Choroid plexus epithelial cell (primary cell): ENCODE measurements at places on chromosomes 7 and 10.

- DNase-seq: no peak
Measured at GRCh38 chr7:48718731-48719378, 205.5 kb upstream of the CDC14C start.

GRCh38 chr7:107228291-107228690 is 59.5 kb downstream of the HBP1 start:
- no peak for DNase-seq

GRCh38 chr10:44883593-44884331 is 27.4 kb upstream of the TMEM72 start:
- no peak for DNase-seq

DNA sequence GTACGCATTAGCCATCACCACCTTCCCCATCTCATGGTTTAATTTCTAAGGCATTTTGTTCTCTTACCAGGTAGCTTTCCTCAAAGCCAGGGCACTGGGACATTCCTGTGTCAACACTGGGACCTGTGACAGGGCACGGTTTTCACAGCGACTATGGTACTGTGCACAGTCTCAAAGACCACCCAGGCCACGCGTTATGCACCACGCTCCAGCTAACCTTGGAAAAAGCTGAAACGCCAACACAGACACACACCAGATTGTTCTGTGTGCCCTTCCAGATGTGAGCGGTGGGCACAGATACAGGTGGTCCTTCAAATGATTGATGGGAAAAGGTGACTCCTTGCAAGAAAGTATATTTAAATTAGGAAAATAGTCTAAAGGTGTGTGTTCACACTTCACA is 337.3 kb downstream of the WDR37 start:
- no peak for DNase-seq

DNA sequence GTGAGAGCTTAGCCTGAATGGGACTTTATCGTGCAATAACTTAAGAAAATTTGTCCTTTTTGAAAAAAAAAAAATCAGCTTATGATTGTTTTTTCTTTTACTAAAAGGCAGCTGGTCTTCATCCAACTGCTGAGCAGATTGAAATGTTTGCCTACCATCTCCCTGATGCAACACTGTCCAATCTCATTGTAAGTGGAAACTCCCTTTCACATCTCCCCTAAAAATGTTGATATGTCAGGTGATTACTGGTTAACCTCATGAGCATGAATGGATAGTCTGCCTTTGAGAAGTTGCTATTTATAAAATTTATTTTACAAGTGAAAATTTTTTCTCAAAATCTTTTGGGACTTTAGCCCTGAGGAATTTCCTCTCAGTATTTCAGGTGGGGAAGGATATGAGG is 17.8 kb upstream of the HKDC1 start:
- DNase-seq: peak; percentile 87

DNA sequence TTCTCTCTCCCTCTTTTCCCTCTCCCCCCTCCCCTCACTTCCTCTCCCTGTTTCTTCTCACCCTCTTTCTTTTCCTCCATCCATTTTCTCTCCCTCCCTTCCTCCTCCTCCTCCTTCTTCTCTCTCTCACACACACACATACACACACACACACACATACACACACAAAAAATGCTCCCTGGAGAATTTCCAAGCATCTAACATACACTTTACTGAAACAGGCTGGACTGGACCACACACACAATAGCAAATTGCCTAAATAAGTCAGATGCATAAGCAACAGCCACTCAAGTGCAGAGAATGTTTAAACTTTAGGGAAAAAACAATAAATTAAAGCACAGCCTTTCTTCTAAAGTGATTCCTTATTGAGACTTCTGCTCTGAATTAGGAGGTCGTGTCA is 267.7 kb downstream of the FGFR2 start:
- no peak for DNase-seq

DNA sequence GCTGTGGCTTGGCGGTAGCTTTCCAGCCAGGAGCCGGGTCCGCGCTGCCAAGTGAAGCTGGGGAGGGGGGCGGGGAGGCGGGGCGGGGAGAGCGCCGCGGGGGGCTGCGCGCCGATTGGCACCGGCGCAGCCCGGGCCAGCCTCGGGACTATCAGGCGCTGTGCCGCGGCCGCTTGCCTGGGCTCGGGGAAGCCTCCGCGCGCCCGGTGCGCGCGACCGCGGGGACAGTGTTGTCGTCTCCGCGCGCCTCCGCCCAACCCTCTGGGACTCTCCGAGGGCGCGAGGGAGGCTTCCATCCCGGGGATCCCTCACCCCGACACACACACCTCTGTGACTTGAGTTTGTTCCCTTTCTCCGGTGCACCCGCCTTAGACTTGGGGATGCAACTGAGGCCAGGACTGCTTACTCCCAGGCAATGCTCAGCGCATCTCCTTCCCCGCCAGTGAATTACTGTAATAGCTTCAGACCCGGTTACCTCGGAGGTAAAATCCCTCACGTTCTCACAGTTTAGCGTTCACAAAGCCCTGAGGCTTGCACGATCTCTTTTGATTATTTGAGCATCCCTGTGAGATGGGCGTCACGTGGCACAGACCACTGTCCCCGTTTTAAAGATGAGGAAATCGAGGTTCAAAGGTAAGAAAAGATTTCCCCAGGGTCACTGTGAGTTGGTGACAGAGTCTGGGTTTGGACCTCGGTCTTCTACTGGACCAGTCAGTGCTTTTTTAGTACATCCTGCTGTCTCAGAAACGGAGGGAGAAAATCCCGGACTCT is at the start of gene NKX1-2:
Gene NKX1-2 (minus strand): TSS at position 24 of the 771 bp plus-strand sequence. CDS start 92 bp downstream, outside the sequence.
- peak; percentile 8 for DNase-seq

GRCh38 chr10:120492346-120492745 is 35.3 kb downstream of the PLPP4 start:
- DNase-seq: peak; percentile 54

DNA sequence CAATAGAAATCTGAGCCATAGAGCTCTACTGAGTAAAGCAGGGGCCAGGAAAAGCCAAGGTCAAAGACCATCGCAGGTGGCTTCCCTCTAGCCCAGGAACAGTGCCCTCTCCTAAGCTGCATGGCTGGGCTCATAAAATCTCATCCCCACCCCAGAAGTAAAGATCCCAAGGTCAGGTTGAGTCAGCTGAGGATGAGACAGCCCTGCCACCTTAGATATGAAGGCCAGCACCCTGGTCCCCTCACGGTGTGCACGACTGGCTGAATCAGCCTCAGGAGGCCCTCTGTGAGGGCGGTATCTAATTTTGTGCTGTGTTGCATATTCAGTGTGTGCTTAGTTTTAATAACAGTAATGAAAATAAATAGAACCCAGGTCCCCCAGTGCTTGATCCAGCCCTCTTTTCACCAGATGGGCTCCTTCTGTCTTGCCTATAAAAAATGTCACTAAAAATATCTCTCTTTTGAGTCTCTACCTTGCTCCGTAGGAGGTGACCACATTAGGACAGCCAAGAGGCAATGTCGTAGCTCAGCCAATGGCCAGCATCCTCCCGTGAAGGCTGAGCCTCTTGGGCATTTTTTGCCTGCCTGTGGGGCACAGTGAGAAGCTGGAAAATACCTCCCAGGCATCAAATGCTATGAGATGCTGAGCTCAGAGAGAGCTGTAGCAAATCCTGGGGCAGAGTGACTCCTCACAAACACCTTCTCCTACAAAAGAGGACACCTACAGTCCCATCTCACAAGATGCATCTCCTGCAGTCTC is 424.0 kb downstream of the PLXNA4 start:
- no peak for DNase-seq

DNA sequence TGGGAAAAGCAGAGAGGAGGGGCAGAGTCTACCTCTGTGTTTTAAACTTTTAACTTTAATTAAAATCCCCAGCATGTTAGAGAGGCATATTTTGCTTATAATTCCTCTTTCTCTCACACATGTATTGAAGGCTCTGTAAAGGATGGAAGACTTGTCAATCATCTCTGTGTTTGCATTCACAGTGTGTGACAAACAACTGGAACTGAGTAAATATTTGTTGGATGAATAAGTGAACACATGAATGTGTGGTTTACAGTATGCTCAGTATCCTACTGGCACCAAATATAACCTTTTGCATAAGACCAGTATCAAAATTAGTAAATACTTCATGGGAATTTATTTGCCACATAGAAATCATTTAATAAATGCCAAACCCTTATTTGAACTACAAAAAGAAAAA is 829.0 kb downstream of the GRID1 start:
- no peak for DNase-seq

DNA sequence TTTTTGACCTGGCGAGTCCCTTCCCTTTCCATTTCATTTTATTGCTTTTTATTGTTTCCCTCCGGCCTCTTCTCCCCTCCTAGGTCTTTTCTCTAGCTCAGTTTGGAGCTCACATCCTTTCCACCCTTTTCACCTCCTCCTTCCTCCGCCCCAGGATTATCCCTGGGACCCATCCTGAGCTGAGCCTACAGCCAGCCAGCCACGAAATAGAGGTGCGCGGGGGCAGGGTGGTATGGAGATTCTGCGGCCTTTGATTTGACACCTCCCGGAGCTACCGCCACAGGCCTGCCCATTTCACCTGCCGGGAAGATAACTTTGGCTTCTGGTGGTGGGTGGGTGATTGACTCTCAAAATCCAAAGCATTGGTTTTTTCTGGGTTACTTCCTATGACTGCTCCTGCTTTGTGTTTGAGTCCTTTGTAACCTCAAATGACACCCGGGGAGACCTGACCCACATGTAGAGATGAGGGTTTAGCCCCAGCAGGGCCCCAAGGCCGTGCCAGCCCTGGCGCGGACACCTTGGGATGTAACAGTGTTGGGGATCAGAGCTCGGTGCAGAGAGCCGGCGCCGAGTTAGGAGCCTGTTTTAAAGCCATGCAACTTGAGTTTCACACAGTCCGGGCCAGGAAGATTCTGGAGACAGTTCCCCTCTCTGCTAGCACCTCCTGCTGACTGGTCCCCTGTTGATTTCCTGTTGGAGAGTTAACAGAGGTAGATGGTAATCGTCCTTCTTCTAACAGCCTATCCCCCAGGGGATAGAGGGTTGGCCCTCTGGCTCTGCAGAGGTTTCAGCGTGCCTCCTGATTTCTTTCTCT is 1.5 kb downstream of the DUSP5 start:
- peak; percentile 83 for DNase-seq

DNA sequence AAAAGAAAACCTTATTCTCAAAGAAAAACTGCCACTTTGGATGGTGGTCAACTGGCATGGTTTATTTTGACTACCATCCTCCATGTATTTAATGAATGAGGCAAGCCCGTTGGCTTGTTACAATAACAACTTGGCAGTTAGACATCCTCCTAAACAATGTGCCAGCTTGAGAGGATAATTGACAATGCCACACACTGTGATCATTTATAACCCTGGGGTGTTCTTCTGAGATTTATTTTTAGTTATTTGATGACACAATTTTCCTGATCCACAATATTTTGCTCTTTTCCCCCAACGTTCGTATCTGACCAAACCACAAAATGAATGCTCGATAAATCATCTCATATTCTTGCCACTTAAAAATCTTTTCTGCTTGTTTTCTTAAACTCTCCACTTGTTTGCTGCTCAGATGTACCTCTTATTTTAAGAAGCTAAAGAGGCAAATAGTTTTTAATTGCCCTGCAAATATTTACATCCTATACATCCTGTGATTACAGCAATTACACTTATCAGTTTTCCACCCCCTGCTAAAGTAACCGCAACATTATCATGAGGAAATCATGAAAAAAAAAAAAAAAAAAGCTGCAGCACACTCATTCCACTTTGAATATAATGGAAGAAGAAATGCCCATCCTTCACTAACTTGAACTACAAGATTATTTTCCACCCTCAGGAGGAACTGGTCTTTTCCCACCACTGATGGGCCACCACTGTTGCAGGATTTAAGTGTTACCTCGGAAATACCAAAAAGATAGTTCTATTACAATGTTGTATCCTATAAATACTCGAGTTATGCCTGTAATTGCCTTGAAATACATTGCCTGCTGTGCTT is 119.9 kb downstream of the MBL2 start:
- DNase-seq: no peak

DNA sequence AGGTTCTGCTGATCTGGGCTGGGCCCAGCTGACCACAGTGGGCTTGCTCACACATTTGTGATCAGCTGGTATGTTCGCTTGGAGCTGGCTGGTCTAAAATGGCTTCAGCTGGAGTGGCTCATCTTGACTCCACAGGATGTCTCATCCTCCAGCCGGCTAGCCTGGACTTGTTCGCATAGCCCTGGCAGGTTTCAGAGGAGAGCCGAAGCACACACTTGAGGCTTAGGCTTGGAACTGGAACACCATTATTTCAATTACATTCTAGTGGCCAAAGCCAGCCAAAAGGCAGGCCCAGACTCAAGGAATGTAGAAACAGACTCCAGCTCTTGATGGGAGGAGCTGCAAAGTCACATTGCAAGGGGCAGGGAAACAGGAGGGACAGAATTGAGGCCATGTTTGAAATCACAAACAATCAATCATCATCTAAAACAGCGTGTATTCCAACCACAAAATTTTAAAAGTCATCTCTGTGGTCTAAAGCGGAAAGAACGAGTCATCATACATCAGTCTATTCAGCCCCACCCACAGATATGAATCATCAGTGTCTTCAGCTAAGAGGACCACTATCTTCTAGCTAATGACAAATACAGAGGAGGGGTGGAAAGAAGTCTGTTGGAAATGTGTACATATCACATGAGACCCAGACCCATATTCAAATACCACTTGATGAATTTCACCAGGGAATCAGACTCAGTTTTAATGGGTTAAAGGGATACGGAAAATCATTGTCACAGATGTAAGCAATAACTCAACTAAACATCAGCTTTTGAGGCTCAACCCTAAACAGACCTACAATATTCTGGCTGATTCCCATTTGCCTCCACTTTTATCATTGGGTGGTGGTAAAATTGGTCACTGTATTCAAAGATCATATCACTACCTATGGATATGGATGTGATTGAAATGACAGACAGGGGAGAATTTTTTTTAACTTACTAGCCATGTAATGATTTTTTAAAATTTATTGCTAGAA is 139.0 kb upstream of the MKLN1 start:
- DNase-seq: peak; percentile 99

DNA sequence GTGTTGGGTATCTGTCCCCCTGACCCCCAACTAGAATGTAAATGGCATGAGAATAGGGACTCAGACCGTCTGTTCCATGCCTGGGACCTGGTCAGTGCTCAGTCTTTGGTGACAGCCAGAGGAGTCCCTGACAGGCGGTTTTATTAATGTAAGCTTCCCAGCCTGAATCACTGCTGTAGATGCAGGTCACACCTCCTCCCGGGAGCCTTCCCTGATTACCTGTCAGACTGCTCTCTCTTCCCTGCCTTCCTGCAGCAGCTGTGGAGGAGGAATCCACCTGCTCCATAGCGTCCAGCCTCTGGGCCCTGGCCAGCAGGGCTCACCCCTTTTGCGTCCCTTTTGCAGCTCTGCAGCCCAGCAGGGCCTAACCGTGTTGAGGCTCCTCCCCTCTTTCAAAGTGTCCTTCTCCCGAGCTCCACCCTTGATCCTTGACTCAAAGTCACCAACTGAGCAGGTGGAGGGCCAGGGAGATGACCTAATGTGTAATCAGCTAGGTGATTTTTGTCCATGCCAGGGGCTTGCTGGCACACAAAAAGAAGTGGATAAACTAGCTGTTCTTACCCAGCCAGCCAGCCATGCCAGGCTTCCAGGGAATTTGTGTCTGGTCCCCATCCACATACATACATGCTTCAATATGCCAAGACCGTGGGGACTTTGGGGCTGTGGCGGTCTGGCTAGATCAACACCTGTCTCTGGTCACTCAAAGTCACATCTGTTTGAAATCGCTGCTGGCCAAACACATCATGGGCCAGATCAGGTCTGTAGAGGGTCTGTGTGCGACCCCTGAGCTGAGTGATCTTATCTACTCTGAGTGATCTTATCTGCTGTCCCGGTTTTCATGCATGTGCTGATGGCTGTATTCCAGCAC is 195.1 kb downstream of the CCDC3 start:
- no peak for DNase-seq

GRCh38 chr7:84145892-84146291 is 48.7 kb downstream of the SEMA3A start:
- no peak for DNase-seq
